ENCODE measurements at places on chromosomes 7 and 10.

DNA sequence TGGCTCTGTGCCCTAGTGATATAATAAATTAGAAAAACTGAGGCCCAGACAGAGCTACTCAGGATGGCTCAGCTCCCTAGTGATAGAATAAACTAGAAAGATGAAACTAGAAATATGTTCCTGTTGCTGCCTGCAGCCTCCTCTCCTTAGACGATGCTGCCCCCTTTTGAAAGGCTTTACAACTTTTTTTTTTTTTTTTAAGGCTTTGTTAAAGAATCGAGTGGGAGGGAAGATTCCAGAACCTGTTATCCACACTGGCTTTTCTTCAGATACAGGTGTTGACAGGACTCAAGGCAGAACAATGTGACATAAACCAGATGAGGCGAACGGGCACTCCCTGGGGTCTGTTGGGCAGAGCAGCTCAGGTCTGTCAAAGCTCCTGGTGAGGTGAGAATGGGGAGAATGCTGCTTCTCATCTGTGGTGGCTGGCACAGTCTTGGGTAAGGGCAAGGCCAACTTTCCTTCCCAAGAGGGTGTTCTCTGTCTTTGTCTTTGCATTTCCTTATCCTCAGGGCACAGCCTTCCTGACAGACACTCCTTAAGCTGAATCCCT lies 175.1 kb downstream of the COBL start:
- DNase-seq = no peak

GRCh38 chr7:158395780-158396278 lies 191.8 kb downstream of the PTPRN2 start:
- DNase-seq = no peak

DNA sequence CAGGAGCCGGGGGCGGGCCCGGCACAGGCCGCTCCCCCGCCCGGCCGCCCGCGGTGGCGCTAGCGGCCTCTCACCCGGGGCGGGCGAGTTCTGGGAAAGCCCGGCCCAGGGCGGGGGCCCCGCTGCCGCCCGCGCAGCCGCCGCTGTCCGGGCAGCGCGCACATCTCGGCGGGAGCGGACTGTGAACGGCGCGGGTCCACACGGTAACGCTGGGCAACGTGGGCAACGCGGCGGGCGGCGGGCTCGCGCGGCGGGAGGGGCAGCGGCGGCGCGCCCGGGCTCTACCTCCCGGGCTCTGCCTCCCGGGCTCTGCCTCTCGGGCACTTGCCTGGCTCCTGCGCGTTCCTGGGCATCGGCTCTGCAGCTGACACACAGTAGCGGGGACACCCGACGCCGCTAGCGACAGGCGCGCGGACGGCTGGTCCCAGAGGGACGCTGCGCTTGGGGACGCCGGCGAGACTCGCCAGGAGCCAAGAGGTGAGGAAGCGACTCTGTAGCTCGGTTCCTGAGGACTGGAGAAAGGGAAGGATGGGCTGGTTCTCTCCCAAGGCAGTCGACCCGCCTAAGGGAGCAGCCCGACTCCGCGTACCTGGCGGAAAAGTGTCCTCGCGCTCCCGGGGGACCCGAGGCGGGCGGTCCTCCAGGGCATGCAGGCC lies at the start of gene PLCE1:
PLCE1 (plus strand) TSS at position 150 of the 656 bp plus-strand sequence. CDS start 37,116 bp downstream, outside the sequence.
- no peak for DNase-seq

GRCh38 chr7:116324582-116324981 lies 114.2 kb downstream of the TES start:
- DNase-seq = no peak

DNA sequence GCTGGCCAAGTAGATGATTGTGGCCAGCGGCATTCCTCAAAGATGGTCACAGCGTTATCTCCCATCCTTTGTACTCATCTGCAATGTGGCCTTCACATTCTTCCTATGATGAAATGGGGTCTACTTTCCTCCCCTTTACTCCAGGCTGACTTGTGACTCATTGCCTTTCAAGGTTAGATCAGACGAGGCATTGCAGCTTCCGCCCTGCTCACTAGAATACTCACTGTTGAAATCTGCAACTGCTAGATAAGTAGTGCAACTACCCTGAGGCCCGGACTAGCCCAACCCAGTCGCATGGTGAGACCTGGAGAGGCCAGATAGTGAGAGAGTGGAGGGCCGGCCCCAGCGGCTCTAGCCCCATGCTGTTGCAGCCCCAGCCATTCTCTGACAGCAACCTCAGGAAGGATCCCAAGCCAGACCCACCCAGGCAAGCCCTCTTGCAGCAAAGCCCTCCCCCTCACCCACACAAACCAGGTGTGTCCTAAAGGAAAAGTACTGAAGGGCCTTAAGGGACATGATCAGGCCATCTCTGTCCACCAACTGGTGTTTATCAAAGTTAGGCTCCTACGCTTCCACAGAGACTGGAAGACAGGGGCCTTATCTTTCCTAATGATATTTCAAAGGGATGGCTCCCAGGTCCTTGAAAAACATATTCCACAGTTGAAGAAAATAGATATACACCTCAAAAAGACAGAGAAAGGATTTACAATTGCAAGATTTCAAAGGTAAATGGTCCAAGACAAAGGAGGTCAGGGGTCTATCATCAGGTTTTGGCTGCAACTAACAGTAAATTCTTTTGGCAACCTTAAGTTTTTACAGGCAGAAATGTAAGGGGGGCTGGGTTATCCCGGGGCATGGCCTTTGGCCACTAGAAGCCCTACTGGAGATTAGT lies 107.2 kb upstream of the TRIM24 start:
- no peak for DNase-seq

GRCh38 chr10:52348037-52348564 lies 34.0 kb downstream of the DKK1 start:
- DNase-seq = no peak

DNA sequence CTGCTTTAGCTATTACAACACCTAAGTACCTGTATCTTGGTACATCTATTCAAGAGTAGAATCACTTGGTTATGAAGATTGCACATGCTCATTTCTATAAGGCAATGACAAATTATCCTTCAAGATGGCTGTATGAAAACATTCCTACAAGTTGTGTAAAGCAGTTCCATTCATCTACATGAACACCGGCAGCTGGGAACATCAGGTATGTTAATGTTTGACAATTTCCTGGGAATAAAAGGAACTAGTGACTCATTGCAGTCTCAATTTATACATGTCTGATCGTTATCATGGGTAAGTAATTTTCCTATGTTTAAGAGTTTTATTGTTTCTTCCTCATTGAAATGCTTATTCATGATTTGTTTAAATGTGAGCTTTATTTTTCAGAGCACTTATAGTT lies 203.2 kb upstream of the SEMA3E start:
- DNase-seq = no peak

DNA sequence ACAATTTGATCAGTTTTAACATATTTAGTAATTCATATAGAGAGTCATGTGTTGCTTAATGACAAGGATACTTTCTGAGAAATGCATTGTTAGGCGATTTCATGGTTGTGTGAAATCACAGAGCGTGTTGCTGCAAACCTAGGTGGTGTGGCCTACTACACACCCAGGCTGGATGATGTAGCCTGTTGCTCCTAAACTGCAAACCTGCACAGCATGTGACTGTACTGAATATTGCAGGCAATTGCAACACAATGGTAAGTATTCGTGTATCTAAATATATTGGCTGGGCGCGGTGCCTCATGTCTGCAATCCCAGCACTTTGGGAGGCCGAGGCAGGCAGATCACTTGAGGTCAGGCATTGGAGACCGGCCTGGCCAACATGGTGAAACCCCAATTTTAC lies 73.7 kb upstream of the BAIAP2L1 start:
- no peak for DNase-seq

GRCh38 chr7:117347962-117348672 lies 25.3 kb upstream of the WNT2 start:
- DNase-seq = no peak

DNA sequence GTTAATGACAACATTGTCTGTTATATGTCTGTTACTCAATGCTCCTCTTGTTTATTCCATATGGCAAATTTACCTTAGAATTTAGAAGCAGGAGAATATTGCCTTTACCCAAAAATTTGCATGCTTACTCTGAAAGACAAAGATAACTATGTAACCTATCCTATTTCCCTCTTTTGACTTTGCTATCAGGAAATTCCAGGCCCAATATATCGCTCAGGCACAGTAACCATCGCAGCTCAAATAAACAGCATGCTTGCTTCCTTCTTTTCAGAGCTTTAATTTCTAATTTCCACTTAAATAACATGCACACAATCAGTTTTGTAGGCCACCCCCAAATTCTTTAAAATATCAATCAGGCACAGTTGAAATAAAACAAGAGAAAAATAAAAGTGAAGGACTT lies 57.8 kb downstream of the EBLN1 start:
- DNase-seq = no peak

DNA sequence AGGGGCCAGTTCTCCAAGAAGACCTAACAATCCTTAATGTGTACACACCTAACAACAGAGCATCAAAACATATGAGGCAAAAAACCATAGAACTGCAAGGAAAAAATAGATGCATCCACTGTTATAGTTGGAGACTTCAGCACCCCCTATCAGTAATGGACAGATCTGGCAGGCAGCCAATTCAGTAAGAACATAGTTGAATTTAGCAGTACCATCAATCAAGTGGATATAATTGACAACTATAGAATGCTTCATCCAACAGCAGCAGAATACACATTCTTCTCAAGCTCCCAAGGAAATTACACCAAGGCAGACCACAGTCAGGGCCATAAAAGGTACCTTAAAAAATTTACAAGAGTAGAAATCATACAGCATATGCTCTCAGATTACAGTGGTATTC lies 42.2 kb downstream of the POLL start:
- DNase-seq = no peak

DNA sequence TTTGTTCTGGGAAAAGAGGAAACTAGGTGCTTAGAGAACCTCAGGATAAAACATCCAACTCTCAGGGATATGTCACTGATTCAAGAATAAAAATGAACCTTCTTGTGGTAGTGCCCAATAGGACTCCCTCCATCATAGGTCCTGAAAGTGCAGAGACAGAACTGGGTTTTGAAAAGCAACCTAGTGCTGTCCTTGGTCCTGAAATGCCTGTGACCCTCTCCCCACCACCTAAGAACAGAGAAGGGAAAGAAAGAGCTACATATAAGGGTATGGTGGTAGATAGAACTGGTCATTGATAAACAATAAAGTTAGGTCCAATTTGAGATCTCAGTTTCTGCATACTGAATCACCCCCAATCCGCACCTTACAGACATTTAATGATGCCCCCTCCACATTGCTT lies 953.3 kb downstream of the XPNPEP1 start:
- DNase-seq = peak; percentile 0

DNA sequence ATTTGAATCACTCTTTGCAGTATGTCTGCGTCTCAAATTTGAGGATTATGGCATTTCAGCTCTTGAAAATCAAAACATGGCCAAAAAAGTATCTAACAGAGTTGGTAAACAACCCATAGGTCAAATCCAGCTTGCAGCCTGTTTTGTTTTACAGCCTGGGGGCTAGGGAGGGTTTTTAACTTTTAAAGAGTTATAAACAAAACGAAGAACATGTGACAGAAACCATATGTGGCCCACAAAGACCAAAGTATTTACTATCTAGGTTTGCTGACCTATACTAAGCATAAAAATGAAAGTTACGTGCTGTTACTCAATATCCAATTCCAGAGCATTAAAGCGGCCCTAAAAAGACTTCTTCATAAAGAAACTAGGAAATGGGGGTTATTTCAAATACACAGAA lies 55.5 kb upstream of the STARD3NL start:
- DNase-seq = no peak

GRCh38 chr10:43199684-43200537 lies 61.7 kb downstream of the CSGALNACT2 start:
- DNase-seq = no peak

DNA sequence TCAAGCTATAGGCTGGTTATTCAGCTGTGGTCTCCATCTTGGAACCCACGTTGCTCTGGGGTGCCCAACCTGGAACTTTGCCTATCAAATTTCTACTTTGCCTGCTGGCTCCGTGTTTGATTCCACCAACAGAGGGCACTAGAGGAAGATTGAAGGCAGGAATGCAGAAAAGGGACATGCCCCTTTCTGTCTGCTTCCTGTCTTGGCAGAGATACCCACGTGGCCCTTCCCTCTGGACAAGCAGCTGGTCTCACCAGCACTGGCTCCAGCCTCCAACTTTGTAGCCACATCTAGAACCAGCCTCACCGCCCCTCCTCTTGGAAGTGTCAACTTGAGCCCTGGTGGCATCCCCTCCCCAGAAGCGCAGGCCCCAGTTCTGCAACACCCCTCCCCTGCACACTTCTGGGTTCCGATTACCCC lies 52.1 kb upstream of the ZNF438 start:
- peak; percentile 61 for DNase-seq

DNA sequence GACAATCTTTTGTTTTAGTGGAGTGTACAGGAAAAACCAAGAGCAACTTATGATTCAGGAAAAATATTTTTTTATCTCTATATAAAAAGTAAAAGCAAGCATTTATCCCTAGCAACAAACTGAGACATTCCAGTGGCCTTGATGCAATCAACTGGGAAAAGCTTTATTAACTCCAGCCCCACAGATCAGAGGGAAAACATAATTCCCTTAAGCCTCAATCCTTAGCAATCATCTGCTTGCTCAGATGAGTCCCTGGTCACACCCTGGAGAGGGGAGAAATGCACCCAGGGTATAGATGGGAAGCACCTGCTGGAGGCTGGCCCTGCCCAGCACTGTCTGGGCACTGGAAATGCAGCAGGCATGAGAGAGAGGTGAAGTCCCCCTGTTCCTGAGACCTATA lies 636.6 kb downstream of the TNS3 start:
- DNase-seq = no peak

- no peak for DNase-seq
These were observed 174.6 kb upstream of the ITGB1 start for GRCh38 chr10:33132626-33133025.

DNA sequence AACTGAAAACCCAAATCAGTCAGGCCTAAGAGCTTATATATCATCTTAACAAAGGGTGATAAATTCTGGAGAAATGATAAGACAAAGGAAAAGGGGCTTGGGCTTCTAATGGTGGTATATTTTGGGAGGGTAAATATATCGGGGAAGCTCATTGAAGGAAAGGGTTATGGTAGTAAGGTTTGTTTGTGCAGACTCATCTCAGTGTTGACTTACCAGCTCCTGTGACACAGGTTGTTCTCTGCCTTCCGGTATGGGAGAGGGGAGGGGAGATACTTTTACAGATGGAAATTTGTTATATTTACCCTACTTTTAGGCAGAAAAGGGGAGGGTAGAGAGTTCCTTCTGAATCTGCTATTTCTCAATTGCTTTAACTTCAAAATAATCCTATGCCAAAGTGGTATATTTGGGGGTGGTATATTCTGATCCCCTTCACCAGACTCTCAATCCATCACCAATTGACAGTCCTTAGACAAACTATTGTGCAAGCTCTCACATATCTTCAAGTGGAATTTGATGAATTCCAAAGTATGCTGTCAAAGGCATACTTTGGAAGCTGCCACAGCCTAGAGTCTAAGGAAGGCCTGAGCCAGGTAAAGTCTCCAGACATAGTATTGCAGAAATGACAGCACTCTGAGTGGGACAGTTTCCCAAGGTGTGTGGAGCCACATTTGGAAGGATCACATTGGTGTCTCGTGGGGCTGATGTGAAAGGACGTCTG lies 13.3 kb upstream of the PAPSS2 start:
- no peak for DNase-seq

DNA sequence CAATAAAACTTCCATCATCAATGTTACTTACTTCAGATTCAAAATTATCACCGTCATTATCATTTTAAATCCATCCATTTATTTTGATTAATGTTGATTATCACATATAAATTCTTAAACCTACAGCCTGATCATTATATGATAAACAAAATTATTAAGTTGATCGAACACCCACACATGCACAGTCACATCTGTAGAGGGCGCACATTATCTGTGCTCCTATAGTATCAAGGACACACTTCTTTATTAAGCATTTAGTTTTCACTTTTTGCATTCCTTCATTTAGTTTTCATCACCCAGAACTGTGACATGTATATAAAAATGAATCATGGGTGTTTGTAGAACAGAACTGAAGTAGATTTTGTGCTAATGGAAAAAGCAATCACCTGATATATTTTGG lies 26.2 kb upstream of the ZNF716 start:
- DNase-seq = no peak

All from GDM1 (cell line).